ENCODE measurements at places on chromosomes 11 and 22.

DNA sequence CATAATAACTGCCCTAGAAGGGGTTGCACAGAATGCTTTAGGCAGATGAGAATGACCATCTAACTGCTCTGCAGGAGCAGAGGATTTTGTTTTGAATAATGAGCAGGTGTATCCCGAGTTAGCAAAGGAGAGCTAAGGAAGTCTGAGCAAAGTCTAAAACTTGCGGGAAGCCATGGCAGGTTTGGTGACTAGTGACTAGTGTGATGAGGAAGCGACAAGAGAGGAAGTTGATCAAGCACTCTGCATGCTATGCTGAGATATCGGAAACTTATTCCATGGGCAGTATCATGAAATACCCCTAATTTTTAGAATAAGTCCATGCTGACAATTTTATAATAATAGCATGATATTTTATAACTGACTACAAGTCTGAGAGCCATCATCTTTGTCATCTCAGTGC is 12.9 kb downstream of the OLFML1 start:
- no peak for DNase-seq

- no peak for DNase-seq
Measured at GRCh38 chr11:78424334-78425270, 7.0 kb upstream of the GAB2 start.

- no peak for DNase-seq
Measured at GRCh38 chr11:83036701-83037100, 35.0 kb downstream of the RAB30 start.

DNA sequence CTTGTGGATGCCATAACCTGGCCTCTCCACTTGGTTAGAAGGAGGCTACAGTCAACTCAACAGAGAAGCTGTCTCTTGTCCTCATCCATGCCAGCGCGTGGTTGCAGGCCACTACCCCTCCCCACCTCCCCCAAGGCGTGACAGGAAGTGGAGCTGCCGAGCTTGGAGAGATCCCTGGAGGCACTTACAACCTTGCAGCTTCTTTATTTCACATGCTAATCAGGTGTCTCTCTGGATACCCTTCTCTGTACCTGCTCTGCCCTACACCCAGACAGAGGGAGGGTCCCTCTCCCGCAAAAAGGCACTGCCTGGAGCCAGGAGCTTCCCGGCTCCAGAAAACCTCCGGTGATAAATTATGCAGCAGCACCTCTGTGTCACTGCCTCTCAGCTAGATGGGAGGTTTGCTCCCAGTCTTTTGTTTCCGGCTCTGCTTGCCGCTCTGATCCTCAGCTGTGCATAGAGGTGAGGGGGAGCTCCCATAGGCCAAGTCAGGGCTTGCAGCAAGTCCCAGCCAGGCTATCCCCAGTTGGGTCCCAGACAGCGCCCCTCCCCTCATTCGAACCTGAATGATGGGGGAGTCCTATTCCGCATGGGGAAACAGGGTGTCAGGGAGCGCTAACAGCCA is 5.7 kb downstream of the LRP4 start:
- no peak for DNase-seq

GRCh38 chr11:46278387-46279125 is 1.1 kb downstream of the CREB3L1 start:
- DNase-seq, result no peak

GRCh38 chr22:29348956-29349355 is 33.5 kb upstream of the RASL10A start:
- no peak for DNase-seq

DNA sequence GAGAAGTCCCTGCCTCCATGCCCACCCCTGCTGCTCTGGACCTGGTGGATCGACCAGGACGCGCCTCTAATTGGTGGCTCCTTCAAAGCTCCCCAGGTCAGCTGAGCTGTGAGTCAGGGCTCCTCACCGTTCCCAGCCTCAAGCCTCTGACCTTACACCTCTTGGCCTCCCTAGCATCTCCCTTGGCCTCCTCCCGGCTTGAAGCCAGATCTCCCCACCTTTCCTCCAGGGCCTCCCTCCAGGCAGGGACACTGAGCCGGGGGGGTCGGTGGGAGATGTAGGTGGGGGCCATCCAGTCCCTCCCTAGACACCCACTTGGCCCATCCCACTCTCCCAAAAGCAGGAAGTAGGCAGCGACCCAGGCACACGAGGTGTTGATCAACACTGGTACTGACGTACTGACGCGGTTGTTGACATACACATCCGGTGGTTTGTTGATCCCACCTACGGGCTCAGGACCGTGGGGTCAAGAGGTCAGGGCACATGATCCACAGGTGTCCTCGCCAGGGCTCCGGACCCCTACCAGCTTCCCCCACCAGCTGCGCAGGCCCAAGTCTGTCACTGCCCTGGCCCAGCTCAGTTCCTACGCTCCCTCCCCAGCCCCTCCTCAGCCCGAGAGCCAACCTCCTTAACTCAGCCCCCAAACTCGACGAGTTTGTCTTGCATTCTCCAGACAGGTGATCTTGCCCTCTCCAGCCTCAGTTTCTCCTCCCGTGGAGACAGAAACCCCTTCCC is 802 bp downstream of the ATG2A start:
- DNase-seq, result no peak

DNA sequence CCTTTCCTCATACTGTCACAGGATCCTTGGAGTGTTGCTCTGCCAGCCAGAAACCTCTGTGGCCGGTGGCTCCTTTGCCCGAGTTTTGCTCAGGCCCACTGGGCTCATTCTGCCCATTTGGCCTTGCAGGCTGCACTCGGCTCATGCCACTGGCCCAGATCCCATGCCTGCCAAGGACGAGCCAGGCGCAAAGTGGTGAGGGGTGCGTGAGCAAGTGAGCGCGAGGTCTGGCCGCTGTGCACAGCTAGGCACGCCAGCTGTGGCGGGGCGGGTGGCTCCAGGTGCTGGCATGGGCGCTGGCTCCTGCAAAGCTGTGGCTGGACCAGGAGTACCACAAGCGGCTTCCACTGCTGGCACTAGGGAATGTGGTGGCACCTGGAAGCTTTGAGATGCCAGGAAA is 2.8 kb upstream of the RNF141 start:
- DNase-seq, result no peak

GRCh38 chr22:27088026-27088425 is 430.6 kb downstream of the MIAT start:
- DNase-seq, result no peak

- no peak for DNase-seq
Measured at GRCh38 chr22:38314051-38314932, 2.9 kb downstream of the CSNK1E start.

DNA sequence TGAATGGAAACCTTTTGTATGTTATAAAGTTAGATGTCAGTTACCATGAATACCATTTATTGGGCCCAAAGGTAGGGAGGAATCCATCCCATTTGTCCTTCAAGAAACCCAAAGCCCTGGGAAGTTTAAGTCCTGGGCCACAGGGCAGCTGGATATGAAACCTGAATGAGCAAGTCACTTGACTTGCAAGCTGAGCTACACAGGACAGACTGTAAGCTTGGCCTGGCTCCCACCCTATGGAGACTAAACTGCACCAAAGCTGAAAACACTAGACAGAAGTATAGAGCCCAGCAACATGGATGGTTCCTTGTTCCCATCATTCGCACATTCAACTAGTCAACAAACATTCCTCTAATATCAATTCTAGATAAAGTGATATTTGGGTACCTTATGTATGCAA is 71.3 kb downstream of the KCNC1 start:
- no peak for DNase-seq

GRCh38 chr11:31795706-31796498 is 15.2 kb downstream of the PAX6 start:
- no peak for DNase-seq

DNA sequence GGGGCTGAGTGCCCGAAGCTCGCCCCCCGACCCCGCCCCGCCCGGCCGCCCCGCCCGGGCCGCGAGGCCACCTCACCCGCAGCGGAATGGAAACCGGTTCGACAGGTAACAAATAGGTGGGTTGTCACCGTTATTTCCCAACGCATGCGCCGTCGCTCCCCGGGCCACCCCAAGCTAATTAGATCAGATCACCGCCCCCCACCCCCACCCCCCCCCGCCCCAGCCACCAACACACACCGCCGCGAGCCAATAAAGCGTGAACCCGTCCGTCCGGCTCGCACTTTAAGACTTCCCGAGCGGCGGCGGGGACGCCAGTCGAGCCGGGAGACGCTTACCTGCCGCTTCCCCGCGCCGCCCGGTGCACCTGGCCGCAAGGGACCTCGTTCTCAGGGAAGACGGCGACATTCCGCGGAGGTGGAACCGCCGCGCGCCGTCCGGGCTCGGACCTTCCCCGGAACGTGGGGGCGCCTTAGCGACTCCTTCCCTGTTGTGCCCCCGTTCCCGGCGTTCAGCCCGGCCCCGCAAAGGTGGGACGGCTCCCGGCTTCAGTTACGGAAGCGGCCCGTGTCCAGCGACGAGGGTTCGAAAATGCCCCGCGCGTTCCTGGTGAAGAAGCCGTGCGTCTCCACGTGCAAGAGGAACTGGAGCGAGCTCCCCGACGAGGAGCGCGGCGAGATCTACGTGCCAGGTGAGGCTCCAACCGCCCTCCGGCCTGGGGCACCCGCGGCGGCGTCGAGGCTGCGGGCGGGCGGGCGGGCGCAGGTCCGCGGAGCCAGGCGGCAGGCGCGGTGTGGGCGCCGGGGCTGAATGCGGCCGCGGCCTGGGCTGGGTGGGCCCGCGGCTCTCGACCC is at the start of gene OVOL1:
TSS of gene OVOL1 (plus strand) at position 278 of the 851 bp plus-strand sequence. CDS start at position 589, 311 bp downstream.
- no peak for DNase-seq

DNA sequence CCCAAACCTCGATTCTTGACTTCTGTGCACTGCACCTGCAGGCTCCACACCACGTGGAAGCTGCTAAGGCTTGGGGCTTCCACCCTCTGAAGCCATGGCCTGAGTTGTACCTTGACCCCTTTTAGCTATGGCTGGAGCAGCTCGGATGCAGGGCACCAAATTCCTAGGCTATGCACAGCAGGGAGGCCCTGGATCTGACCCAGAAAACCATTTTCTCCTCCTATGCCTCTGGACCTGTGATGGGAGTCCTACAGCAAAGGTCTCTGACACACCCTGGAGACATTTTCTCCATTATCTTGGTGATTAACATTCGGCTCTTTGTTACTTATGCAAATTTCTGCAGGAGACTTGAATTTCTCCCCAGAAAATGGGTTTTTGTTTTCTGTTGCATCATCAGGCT is 309.2 kb upstream of the DDI1 start:
- DNase-seq, result no peak

- peak; percentile 7 for DNase-seq
Measured at GRCh38 chr11:115377882-115378296, 126.3 kb downstream of the CADM1 start.

- no peak for DNase-seq
Measured at GRCh38 chr22:44201665-44202064, 20.9 kb downstream of the PARVG start.

DNA sequence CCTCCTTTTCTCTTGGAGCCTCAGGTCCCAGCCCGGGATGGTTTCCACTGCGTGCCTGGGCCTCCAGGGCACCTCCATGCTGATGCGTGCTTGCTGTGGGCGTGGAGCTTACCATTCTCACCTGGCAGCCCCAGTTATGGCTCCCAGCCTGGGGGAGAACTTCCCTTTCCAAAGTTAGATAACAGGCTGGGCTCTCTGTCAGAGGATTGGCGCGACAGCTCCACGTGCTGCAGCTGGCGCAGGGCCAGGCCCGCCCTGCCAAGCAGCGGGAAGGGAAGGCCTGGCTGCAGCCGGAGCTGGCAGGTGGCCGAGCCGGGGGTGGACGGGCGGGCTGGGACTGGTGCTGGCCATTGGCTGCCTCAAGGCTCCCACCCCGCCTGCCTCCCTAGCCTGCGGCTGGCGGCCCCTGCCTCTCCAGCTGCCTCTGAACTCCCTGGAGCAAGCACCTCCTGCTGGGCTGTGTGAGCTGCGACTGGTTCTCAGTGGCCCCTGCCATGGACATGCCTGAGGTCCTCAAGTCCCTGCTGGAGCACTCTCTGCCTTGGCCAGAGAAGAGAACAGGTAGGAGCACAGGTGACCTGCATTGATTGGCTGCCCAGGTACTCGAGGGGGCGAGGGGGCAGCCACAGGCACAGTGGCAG is 14.6 kb upstream of the TEF start:
- peak; percentile 69 for DNase-seq

GRCh38 chr11:28636033-28636432 is 527.8 kb downstream of the METTL15 start:
- no peak for DNase-seq

GRCh38 chr11:61491736-61492395 is 16.7 kb upstream of the LRRC10B start:
- no peak for DNase-seq

DNA sequence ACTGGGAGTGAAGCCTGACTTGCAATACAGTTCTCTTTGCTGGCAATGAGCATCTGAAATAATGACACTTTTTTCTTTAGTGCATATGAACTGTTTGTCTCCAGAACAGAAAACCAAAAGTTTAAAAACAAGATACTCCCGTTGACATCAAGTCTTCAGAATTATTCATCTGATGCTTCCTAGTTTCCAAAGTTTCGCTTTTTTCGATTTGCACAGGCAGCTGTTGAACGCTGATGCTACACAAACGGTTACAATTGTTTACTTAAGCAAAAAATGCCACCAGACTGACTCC is 612 bp upstream of the BIRC2 start:
- no peak for DNase-seq

GRCh38 chr22:30694171-30694639 is 469 bp upstream of the OSBP2 start:
- DNase-seq, result no peak

DNA sequence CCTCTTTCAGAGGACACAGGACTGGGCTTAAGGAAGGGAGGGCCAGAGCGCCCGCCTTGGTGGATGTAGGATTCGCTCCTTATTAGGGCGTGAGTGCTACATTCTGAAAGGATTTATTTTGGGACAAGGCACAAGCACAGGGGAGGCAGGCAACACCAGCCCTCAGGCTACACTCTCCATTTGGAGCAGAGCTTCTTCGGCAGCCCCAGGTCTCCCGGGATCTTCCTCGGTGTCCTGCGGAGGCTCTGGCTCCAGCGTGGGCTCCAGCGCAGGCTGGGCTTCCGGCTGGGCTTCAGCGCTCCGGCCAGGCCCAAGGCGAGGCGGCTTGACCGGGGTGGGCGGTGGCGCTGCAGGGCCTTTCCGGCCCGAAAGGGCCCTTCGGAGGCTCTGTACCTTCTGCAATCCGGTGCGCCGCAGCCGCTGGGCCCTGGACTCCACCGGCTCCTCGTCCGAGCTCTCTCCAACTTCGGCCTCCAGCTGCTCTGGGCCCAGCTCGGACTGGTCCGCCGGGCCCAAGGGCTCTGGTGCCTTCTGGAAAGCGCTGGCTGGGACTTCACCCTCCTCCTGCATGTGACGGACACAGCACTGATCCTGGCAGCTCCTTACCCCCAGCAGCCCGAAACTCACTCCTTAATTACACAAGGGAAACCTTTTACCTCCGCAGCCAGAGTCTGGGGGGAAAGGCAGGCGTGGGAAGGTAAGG is 1.1 kb downstream of the CAVIN3 start:
- DNase-seq, result no peak

GRCh38 chr11:12860827-12861226 is 148.3 kb upstream of the RASSF10 start:
- DNase-seq, result peak; percentile 29

DNA sequence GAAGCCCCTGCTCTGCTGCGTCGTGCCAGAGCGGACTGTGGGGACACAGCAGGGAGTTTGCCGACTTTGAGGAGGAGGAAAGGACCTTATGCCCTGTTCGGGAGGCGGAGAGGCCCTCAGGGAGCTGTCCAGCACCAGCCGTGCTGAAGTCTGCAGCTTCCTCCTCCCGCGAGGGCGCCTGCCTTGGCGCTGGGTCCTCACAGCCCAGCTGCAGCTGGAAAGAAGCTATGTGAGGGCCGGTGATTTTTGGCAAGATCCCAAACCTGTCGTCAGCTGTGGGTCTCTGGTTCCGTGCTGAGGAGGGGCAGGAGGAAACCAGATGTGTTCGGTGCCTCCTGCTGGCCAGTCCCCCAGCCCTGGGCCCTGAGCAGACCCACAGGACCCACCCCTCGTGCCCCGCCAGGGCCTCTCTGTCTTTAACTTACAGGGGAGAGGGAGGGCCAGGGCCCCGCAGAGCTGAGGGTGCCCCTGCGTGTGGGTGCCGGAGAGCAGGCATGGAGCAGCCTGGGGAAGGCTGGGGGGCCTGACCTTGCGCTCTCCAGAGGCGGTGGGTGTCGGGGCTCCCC is 12.0 kb downstream of the BRSK2 start:
- no peak for DNase-seq
